Esophagus mucosa (tissue), 1 donor: ENCODE measurements at places on chromosomes 12 and 14. TPM values are rescaled to one million over a fixed set of nuclear protein-coding genes. Genes with fewer than 3 reads are reported as not detected.

Gene MFAP5
- 3.3 TPM for total RNA-seq

Gene GPN3
- 12.0 TPM for total RNA-seq

Gene PTPN6
- total RNA-seq: 17.8 TPM

DNA sequence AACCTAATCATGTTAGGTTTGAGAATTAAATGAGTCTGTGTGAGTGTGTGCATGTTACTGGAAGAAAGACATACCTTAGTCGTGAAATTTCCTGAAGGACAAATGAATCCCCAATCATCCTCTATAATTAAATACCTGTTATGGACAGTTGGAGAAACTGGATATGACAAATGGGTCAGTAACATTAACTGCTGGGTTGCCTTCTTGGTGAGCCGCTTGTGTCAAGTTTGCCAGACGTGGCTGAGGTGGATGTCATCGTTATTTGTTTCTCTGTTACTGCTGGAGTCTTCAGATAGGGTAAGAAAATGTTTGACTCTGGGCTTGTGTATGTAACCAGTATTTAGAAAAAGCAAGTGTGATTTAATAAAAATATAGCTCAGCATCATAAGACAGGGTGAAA is 131.6 kb downstream of the CAND1 start:
- no peak for ATAC-seq

DNA sequence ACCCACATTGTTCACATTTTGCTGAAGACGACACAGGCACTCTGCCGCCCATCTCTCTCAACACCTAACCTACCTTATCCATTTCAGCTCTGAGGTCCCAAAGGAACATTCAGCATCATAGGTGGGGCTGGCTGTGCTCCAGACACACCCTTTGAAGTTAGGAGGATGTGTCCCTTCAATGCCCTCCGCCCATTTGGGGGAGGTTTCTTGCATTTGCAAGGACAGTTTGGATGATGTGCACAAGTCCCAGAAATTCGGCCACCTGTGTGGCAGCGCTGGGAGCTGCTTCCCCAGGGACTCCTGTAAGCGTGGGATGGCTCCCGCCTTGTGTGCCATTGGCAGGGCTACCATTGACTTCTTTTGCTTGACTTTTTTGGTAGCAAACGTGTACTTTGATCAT is 113.8 kb downstream of the RIMBP2 start:
- ATAC-seq: no peak

DNA sequence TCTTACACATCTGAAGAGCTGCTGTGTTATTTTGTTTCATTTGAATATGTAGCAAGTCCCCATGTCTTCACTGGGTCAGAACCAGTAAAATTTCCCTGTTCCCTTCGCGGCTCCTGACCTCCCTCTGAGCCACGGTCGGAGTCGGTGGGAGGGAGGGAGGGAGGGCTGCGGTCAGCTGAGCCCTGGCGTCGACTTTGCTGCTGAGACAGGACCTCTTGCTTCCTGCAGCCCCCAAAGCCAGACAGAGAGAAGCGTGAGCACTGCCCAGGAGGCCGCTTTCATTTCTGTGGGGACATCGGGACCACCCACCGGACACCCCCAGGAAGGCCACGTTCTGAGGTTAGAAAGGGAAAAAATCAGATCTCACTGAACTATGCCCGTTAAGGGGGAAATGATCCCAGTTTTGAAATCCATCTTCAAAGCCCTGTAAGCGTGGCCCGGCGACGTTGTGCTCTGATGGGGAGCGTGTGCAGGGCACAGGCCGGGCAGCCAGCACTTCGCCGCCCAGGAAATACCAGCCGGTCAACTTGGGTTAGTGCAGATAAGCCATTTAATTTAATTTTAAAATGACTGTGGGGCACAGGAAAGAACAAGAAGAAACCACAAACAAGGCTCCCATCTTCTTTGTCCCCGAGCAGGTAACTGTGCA is 42.1 kb downstream of the NOC4L start:
- ATAC-seq: no peak

- no peak for ATAC-seq
Observed at GRCh38 chr12:50200552-50201273, 33.5 kb upstream of the CERS5 start.

DNA sequence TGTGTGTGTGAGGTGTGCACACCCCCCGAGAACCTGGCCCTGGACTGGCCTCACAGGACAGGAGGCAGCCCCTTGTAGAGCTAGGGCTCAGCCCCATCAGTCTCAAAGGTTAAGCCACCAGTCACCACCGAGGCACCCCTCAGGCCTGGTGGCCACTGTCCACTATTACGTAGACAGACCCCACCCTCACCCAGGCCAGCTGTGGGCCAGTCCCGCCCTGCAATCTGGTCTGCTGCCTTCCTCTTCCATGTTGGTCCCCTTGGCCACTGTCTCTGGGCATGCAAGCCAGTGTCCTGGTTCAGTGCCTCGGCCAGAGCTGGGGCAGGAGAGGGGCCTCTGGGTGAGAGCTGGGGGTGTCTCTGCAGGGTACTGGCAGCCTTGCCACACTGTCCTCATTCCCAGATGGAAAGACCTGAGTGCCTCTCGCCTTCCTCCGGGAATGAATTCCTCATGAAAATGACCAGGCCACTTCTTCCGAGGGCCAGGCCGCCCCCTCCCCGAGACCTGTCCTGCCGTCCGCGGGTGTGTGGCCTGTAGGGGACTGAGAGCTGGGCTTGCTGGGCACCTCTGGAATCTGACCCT is 897 bp upstream of the TEX22 start:
- ATAC-seq: no peak

DNA sequence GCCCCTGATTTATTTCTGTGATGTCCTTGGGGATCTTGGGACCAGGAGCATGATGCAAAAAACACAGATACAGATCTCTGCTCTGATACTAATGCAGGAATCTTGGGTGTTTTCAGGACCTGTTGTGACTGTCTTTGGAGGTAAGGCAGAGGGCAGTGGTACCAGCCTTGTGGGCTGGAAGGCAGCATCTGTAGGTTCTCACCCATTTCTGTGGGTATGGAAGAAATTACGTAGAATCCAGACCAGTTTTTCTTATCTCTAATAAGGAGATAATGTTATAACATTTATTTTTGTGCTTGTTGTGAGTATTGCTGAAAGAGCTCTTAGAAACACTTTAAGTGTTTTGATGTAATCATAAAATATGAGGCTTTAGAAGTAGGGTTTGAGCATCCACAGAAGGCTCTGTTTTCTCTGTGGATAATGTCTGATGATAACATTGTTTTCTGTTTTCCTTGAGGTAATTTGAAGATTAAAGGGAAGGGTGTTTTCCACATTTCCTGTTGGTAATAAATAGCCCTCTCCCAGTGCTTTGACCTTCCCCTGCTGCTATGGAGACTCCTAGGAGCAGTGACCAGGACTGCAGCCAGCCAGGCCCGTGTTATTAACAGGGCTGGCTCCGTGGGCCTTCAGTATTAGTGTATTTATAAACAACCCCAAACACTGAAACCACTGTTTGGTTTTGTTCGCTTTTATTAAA is 9.4 kb upstream of the DCP1B start:
- no peak for ATAC-seq
